ENCODE measurements at places on chromosomes 1 and 21.

DNA sequence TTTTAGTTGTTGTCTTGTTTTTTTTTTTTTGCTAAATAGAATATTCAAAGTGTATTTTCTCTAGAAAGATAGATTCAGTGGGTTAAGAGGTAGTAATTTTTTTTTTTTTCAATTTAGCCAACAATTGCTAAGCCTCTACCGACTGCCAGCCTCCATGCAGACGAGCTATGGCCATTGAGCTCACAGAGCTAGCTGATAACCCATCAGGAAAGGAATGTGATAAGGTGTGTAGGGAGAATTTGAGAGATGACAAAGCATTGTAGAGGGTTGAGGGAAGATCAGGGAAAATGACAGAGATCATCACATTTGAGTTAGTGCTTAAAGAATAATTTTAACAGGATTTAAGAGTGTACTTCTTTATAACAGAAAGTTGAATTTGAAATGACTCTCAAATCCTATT is 30.6 kb downstream of the DNM3 start:
- no peak for DNase-seq

- DNase-seq: no peak
Measured at GRCh38 chr1:56389813-56390212, 189.6 kb downstream of the PLPP3 start.

GRCh38 chr1:116852910-116853309 is 56.8 kb upstream of the PTGFRN start:
- peak; percentile 71 for DNase-seq

DNA sequence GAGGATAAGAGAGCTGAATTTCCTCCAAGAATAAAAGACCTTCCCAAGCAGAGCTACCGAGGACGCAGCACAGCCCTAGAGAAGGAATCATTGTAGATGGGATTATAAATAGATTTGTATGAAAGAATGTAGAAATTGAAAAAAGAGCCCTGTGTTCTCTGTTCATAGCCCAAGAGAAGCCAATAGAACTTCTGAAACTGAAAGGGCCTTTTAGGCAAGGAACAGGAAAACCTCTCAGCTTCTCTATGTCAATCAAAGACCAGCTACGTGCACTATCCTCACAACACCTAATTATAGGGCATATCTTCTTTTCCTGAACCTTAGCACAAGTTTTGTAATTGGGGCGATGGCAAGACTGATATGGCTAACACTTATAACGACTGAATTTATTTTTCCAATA is 192.4 kb upstream of the RNPC3 start:
- DNase-seq: no peak

DNA sequence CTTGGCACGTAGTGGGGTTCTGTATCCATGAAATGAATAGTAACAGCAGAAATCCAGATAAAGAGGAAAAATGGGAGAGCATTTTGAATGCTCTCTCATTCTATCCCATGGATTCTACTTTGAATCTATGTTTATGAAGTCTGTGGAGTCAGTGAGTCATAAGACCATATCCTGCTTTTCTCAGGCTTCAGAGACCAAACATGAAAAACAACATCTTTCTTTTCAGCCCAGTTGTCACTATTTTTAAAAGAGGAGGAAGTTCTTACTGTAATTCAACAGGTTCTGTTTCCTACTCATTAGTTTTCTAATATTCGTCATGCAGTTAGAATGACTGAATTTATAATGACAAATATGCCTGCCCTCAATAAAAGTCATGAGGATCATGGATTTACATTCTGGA is 39.4 kb upstream of the CD55 start:
- peak; percentile 44 for DNase-seq

DNA sequence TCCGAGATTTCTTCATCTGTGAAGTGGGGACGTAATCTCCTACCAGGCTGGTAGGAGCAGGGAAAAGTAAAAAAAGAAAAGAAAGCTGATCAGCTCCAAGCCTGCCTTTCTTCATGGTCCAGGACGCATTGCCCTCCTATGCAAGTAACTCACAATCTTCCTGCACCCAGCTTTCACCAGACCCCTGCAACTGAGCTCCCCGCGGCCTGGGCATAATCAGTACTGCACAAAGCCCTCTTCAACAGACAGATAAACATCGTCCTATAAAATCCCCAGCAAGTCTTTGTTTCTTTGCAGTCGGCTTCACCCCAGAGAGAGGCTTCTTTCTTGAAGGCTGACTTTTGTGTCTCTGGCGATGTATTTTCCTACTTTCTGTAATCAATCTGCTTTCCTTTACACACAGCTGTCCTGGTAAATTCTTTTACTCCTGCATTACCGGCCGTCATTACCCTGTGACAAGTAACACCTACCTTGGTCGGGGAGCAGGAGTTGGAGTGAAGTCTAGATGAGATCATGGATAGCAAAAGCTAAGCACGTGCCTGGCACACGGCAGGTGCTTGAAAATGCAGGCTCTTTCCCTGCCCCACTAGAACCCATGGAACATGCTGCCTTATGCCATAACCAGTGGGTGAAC is 8.3 kb downstream of the PADI1 start:
- no peak for DNase-seq

GRCh38 chr1:212410231-212410820 is 4.4 kb downstream of the PACC1 start:
- DNase-seq: no peak

DNA sequence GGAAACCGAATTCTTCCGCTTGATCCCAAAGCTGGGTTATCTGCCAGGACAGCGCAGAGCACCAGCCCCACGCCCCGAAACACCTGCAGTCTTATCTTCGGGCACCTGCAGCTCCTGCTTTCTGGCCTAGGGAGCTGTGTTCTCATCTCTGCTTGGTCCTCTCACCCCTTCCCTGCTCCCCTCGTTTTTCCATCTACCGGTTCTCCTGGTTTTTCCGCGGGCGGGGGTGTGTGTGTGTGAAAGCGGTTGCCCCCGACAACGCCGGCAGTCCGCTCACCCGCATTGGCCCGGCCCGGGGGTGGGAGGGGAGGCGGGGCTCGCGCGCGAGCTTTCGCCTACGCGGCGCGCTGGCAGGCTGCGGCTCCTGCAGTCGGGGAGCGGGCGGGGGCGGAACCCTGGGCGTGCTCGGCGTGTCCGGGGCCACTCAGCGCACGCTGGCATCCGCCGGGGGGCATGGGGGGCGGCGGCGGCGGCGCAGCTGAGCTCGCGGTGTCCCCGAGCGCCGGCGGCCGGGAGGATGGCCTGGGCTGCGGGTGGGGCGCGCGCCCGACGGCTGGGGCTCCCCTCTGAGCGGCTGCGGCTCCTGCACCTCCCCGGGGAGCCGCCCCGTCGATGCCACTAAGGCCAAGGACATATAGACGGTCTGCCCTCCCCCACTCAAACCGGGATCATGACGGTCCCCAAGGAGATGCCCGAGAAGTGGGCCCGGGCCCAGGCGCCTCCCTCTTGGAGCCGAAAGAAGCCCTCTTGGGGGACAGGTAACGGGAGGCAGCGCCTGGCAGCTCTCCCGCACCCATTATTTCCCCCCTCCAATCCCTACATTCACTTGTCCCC is 3.2 kb downstream of the ATP8B2 start:
- DNase-seq: peak; percentile 71

- DNase-seq: peak; percentile 18
Measured at GRCh38 chr1:114668784-114669561, 876 bp downstream of the DENND2C start.

DNA sequence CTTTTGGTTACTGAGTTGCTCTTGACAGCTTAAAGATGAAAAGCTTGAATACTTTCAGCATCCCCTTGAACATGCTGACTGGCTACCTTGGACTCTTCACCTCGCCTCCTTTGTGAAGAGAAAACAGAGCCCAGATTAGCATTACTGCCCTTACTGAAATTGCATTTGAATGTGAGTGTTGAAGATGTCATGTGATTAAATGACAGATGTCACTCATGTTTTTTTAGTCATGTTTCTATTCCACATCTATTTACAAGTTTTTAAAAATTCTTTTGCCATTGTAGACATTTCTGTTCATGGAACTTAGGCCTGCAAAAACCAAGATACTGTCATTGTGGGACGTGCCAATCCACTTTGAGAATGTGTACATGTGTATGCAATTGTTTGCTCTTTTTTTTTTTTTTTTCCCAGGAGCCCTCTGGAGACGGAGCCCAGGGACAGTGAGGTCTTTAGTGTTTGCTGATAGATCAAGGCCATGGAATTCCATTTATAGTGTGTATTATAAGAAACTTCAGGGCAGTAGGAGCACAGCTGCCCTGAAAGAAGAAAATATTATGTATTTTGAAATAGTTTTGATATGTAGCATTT is 25.7 kb upstream of the IVNS1ABP start:
- no peak for DNase-seq
